ENCODE measurements at places on chromosomes 6 and 20.

- DNase-seq, result no peak
Observed at GRCh38 chr6:169046021-169046420, 207.6 kb downstream of the THBS2 start.

GRCh38 chr20:2086980-2087377, 14.6 kb upstream of the STK35 start:
- DNase-seq, result no peak

GRCh38 chr6:139540276-139540675, 165.8 kb upstream of the CITED2 start:
- DNase-seq, result peak; percentile 17

DNA sequence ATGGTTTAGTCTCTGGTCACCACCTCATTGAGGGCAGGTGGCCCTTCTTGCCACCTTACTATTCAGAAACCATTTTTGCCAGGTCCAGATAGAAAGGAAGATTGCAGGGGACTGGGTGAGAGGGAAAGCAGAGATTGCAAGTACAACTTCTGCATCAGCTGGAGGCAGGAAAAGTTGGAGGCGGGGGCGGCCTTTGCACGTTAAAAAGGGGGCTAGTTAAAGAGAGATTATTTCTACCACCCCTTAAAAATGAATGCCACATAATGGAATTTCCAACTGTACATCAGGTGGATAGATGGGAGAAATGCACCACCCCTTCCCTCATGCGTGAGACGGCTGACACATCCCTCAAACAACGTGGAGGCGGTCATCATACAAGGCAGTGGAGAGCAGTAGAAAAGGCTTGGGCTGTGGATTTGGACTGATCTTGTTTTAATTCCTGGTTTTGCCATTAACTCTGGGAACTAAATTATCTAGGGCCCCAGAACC, 95.4 kb upstream of the CNKSR3 start:
- DNase-seq, result no peak

GRCh38 chr6:4345543-4345942, 210.2 kb upstream of the ECI2 start:
- no peak for DNase-seq

DNA sequence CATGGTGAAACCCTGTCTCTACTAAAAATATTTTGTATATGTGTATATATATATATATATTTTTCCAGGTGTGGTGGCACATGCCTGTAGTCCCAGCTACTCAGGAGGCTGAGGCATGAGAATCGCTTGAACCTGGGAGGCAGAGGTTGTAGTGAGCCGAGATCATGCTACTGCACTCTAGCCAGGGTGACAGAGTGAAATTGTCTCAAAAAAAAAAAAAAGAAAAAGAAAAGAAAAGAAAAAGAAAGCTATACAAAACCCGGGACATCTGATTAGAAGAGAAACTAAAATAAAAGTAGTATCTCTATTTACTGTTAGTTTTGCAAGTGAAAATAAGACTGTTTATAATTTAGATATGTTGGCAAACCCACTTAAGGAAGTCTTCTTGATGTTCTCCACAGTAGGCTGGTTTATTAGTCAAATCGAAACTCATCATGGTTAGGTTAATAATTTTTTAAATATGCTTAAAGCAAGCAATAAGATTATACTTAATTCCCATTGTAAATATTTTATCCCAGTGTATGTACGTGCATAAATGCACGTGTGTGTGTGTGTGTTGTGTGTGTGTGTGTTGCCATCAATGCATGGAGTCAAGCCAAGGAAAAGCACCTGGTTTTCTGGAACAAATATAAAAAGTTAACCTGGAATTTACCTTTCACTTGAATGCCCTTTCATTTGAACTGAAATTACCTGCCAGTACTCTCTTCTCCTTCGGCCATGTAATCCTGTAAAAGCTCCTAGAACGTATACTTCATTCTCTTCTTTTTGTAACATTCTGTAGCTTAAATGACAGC, 7.1 kb downstream of the VNN2 start:
- DNase-seq, result no peak

GRCh38 chr6:15531973-15532372, 130.9 kb downstream of the DTNBP1 start:
- DNase-seq, result no peak

GRCh38 chr6:2979819-2980464, 8.6 kb upstream of the SERPINB6 start:
- no peak for DNase-seq

DNA sequence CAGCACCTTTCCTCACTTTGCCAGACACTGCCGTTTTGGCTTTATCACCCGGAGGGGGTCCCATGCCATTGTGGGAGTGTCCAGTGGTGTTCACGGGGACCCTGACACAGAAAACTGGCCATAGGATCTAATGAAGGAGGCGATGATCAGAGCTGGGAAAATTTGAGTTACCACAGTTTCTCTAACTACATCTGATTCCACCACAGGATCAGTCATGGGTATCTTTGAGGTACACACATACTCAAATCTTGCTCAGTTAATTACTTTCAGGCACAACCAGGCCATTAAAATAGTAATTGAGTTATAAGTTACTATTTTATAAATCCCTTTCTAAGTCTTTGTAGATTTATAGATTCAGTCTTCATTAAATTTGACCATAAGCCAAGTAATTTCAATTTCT, 215.1 kb downstream of the PRL start:
- no peak for DNase-seq

DNA sequence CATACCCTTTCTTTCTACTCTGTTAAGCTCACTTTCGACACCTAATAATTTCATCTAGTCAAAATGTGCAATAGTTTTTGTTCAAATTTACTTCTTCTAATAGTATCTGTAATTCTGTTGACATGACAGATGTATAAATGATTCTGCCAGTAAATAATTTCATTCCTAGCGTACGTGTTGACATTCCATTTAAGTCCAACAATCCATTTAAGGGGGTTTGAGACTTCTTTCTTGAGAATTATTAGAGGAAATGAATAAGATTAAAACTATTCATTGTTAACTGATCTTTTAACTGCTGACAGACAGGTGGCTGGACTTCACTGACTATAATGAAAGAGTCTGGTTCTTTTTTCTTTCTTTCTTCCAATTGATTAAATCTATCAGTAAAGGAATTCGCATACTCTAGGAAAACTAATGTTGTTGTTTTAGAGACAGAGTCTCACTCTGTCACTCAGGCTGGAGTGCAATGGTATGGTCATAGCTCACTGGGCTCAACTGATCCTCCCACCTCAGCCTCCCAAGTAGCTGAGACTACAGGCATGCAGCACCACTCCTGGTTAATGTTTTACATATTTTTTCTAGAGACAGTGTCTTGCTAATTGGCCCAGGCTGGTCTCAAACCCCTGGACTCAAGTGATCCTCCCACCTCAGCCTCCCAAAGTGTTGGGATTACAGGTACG, 55.9 kb downstream of the MAP3K5 start:
- no peak for DNase-seq

GRCh38 chr6:18507018-18507415, 119.9 kb downstream of the RNF144B start:
- no peak for DNase-seq

- no peak for DNase-seq
Observed at GRCh38 chr6:156953127-156953478, 175.9 kb downstream of the ARID1B start.

Measured in SW480 (cell line).